ENCODE measurements at places on chromosomes 4 and X. TPM values are rescaled to one million over a fixed set of nuclear protein-coding genes. Genes with fewer than 3 reads are reported as not detected.

DNA sequence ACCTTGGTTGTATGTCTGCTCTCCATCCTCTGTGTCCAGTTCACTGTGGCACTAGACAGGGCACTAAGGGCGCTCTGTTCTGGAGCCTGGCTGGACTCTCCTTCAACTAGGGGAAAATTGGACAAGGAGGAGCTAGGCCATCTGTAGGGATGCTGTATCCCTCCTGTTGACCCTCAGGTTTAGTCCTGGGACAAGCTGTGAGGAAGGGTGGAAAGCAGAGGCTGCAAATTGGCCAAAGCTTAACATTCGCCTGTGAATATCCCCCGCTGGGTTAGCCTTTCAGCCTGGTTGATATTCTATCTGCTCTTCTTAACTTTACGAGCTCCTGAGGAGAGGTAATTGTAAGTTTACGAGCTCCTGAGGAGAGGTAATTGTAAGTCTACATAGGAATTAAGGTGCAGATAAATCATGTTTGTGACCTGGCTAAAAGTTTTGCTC, 64.4 kb upstream of the ENPEP start:
- no peak for DNase-seq

Gene SPANXC
- not detected for total RNA-seq

Gene ARHGEF38
- total RNA-seq = 0.40 TPM

DNA sequence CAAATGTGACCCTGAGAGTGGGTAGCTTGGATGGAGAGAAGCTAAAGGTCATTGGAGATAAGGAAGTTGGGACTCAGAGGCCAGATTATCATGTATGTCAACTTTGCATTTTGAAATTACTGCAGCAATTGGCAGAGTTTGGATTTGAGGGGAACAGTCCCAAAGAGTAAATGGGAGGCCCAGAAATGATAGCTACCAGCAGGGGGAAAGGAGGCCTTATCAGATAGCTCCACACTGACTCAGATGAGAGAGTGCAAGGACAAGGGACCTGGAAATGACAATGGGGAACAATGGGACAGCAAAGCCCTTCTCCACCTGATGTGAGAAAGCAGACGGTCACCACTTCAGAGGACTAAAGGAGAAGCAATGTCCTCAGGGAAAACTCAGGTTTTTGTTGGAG, 201.5 kb upstream of the JADE1 start:
- DNase-seq = no peak

DNA sequence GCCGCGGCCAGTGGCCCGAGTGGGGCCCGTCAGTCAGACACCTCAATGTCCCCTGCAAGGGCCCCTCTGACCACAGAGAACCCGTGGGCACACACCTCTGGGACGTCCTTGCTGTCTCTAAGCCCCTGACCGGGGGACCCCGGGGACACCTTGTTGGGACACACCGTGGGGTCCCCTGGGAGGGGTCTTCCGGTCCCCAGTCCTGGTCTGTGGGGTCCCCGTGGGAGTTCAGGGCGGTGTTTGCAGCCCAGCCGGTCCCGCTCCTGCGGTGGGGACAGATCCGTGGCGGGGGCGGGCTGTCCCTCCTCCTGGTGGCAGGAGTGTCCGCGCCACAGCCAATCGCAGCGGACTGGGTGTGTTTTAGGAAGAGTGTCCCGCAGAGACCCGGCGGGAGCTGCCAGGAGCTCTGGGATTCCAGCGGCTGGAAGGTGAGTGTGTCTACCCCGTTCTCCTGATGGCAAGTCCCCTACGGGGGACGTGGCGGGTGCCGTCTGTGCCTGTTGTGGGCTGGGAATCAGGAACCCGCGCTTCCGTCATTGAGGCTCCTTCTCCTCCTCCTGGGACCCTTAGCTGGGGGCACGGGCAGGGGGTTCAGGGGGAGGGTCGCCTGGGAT, 5.1 kb upstream of the PLCXD1 start:
- peak; percentile 81 for DNase-seq

- no peak for DNase-seq
These were observed 598.7 kb downstream of the EPHA5 start for GRCh38 chr4:65071564-65071963.

DNA sequence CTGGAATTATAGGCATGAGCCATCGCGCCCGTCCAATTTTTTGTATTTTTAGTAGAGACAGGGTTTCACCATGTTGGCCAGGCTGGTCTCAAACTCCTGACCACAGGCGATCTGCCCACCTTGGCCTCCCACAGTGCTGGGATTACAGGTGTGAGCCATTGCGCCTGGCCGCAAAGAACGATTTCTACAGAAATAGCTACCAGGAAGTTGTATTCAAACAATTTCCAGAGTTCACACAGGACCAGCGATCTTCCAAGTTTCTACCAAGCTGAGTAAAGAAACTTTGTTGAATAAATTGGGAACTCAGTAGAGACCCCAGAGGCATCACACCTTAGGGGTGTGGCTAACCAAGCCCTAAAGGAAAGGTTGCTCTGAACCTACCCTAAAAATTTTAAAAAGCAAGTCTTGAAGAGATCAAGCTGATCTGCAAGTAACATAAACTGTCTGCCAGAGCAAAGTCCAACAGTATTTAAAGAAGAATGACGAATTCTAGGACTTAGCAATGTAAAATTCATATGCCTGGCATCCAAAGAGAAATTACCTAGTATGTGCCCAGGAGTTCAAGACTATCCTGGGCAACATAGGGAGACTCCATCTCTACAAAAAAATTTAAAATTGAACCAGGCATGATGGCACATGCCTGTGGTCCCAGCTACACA, 48.4 kb upstream of the USP9X start:
- DNase-seq = no peak

Gene FABP2
- not detected for total RNA-seq

GRCh38 chr4:141140391-141141200, 7.3 kb upstream of the RNF150 start:
- no peak for DNase-seq

Gene PABPC1L2B
- total RNA-seq = not detected

Gene TEX13D
- not detected for total RNA-seq

DNA sequence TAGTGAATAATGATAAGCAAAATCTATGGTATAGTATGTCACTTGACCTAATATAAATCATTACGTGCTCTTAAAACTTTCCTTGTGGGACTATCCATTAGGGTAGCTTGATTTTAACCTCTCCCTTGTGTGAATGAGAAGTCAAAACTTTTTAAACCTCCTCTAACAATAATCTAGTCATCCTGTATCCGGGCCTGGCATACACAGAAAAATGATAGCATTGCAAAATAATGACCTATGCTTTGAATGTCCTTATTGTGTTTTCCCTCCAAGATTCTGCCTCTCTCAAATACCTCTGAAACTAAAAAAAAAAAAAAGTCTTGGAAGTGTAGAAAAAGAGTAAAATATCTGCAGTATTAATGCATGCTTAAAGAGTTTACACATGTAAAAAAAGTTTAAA, 250.0 kb upstream of the NDST3 start:
- DNase-seq = no peak

DNA sequence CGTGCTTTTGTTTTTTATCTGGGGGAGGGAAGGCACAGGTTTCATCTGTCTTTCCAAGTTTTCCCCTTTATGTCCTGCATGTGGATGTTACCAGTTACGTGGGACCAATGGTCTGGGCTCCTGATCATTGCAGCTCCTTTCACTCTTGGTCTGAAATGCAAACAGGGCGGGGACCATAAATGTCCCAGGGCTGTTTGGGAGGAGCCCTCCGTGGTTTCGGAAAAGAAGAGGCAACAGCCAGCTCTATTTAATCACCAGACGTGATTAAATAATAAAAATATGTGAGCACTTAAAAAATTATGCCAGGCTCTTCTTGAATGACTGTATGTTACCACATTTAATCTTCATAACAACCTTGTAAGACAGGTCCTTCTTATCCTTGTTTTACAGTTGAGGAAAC, 30.8 kb upstream of the C1GALT1C1 start:
- no peak for DNase-seq

DNA sequence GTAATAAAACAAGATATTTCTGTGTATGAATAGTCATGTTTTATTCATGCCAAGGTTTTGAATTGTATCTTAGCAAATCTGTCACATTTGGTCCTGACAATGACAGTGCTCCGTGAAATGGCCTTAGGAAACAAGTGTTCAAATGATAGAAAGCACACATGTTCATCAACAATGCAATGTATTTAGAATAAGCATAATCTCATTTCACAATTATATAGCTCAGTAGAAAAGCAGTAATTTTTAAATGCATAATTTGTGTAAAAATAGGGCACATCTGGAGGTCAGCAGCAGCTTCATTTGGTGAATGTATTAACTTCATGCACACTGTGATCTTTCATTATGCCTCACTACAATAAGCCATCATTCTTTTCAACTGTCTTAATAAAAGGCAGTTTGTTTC, 380.4 kb downstream of the GPM6A start:
- no peak for DNase-seq

DNA sequence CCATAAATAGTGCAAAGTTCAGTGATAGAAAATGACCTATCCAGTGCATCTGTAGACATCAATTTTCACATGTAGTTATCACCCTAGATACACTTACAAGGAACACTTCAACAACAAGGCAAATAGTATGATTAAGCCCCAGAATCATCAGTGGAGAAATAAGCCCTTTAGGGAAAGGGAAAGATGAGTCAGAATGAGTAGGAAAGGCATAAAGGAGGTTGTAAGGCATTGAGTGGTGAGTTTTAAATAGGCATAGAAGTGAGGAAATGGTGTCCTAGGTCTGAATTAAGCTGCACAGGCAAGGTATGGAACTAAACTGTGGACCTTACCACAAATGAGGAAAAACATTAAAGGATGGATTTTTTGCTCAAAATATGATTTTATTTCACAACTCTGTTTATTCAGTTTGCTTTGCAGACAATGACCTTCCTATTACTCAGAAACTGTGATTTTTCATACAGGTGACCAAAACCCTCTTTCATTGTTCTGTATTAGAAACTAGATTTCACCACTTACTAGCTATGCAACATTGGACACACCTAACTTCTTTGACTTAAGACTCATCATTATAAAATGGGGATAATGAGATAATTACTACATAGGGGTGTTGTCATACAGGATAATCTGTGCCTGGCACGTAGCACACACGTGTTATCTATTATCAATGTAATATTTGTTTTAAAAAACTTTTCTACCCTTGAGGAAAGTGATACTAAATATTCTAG, 57.0 kb upstream of the MAP9 start:
- no peak for DNase-seq

- no peak for DNase-seq
These were observed 91.8 kb upstream of the HPRT1 start for GRCh38 chrX:134368126-134368525.

Gene ARHGAP36
- total RNA-seq = not detected

DNA sequence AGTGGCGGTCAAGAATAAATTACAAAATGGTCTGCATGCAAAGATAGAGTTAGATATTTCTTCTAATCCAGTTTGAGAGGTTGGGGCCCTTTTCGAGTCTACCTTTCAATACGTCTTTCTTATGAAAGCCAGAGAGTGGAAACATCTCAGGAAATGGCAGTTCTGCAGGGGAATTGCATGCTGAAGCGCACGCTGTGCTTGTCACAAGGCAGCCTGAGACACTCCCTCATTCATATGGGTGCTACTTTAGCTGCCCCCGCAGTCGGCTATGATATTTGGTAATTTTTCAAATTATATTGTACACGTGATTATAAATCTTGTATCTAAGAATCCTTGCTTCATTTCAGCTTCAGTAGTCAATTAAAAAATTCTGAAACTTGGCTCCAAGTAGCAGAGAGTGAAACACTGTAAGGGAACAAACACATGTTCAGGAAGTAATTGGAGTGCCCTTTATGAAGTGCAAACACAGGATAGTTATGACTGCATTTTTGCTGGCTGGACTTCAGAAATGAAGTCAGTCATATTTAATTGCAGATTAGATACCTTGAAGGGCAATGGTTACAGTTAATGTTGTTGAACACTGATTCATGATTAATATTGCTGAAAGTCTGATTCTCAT, 145.5 kb upstream of the NAP1L5 start:
- no peak for DNase-seq

- DNase-seq = no peak
These were observed 149.2 kb downstream of the TBL1X start for GRCh38 chrX:9614016-9614415.
